ENCODE measurements at places on chromosomes 2 and 18. TPM values are rescaled to one million over a fixed set of nuclear protein-coding genes. Genes with fewer than 3 reads are reported as not detected.

Gene TMEM37
- total RNA-seq = 1.2 TPM

Gene ITGB6
- 24.3 TPM for total RNA-seq

Gene NCKAP5
- total RNA-seq = not detected

Gene MC2R
- not detected for total RNA-seq

Gene ACVR1C
- 0.04 TPM for total RNA-seq

Gene KIF1A
- not detected for total RNA-seq

Gene IHH
- not detected for total RNA-seq

Gene HRH4
- 0.18 TPM for total RNA-seq

Gene TEX44
- not detected for total RNA-seq

Gene HNMT
- total RNA-seq = 16.6 TPM

Gene PDIA6
- 127 TPM for total RNA-seq

Gene ZNF512
- 40.6 TPM for total RNA-seq

Gene HOXD10
- not detected for total RNA-seq

Gene ERMN
- total RNA-seq = not detected

Gene SERPINB4
- total RNA-seq = not detected

Gene ZNF396
- 2.0 TPM for total RNA-seq
